ENCODE measurements at places on chromosomes 4 and X. TPM values are rescaled to one million over a fixed set of nuclear protein-coding genes. Genes with fewer than 3 reads are reported as not detected.
A peak's percentile ranks its signal among the peaks of the same experiment; 100 is the strongest.

The STK32B gene
- 6.7 TPM for polyA plus RNA-seq

- H3K27me3 ChIP-seq: no peaks in the 10 kb centered on the region
- H3K4me3 ChIP-seq: no peak overlapping the region
- H3K36me3 ChIP-seq: no peaks in the 10 kb centered on the region
- H3K4me1 ChIP-seq: peaks cover 7% of the 10 kb centered on the region
- no peak for DNase-seq
- no peak overlapping the region for H3K27ac ChIP-seq
Observed at GRCh38 chr4:26110493-26110892, 196.5 kb downstream of the SMIM20 start.

The CT45A5 gene
- polyA plus RNA-seq: not detected

DNA sequence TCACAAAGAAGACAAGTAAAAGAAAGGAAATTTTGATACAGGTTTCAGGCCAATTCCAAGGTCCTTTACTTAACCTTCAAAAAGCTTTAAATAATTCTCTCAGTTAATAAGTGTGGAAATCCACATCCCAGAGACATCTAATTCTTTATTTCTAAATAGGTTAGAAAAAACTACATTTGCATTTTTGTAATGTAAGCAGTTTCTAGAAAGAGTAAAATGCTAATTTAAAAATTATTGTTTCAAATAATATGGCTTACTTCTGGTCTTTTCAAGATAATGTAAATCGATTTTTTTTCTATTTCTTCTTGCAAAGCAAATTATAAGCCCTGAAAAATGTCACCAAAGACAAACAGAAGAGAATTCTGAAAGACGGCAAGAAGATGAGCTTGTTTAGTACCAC lies 180.4 kb upstream of the HHIP start:
- H3K4me1 ChIP-seq: no peaks in the 10 kb centered on the region
- DNase-seq: no peak
- no peaks in the 10 kb centered on the region for H3K36me3 ChIP-seq
- H3K27ac ChIP-seq: no peak overlapping the region
- no peak overlapping the region for H3K4me3 ChIP-seq

GRCh38 chr4:38023347-38024205 lies 63.4 kb downstream of the PTTG2 start:
- H3K36me3 ChIP-seq: no peaks in the 10 kb centered on the region
- no peak overlapping the region for H3K27ac ChIP-seq
- H3K27me3 ChIP-seq: no peaks in the 10 kb centered on the region
- H3K4me3 ChIP-seq: no peak overlapping the region
- DNase-seq: no peak

- no peaks in the 10 kb centered on the region for H3K27me3 ChIP-seq
- no peaks in the 10 kb centered on the region for H3K4me1 ChIP-seq
- no peak for DNase-seq
Observed at GRCh38 chr4:13248621-13249298, 235.4 kb downstream of the RAB28 start.

- H3K4me3 ChIP-seq: no peak overlapping the region
- H3K36me3 ChIP-seq: no peaks in the 10 kb centered on the region
- no peaks in the 10 kb centered on the region for H3K27me3 ChIP-seq
- H3K27ac ChIP-seq: peak overlapping the region; percentile 75
- peak; percentile 98 for DNase-seq
Observed at GRCh38 chrX:12580548-12580947, 210.7 kb upstream of the PRPS2 start.

The REPS2 gene
- 2.6 TPM for polyA plus RNA-seq

DNA sequence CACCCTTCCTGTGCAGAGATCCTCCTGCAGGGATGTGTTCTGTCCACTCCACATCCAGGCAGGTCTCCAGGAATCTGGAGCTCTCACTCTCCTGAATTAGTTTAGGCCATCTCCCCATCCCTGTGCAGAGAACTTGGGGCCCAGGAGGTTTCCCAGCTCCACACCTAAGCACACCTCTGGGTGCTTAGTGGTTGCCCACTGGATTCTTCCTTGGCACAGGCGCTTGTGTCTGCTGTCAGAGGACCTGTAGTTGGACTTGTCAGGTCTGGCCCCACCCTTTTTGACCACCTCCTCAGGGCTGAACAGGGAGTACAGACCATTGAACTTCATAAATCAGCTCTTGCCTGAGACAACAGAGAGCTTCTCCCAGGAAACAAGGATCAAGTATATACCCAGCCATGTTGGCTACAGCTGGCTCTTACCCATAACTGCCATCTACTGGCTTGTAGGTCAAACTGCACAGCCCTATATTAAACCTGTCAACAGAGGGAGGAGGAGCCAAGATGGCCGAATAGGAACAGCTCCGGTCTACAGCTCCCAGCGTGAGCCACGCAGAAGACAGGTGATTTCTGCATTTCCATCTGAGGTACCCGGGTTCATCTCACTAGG lies 275.5 kb downstream of the PPARGC1A start:
- H3K27me3 ChIP-seq: no peaks in the 10 kb centered on the region
- no peak for DNase-seq
- H3K4me3 ChIP-seq: no peak overlapping the region
- no peak overlapping the region for H3K27ac ChIP-seq

- no peaks in the 10 kb centered on the region for H3K4me1 ChIP-seq
- H3K36me3 ChIP-seq: no peaks in the 10 kb centered on the region
- peaks cover 33% of the 10 kb centered on the region for H3K27me3 ChIP-seq
- H3K4me3 ChIP-seq: no peak overlapping the region
Observed at GRCh38 chr4:24798036-24798610, 2.8 kb downstream of the SOD3 start.

GRCh38 chr4:163474027-163474426 lies 473 bp upstream of the TKTL2 start:
- H3K27me3 ChIP-seq: no peaks in the 10 kb centered on the region
- no peak for DNase-seq
- no peak overlapping the region for H3K27ac ChIP-seq
- H3K4me1 ChIP-seq: no peaks in the 10 kb centered on the region

- no peaks in the 10 kb centered on the region for H3K36me3 ChIP-seq
- no peak overlapping the region for H3K27ac ChIP-seq
- no peak for DNase-seq
- no peaks in the 10 kb centered on the region for H3K27me3 ChIP-seq
Observed at GRCh38 chr4:166481055-166481454, 608.0 kb downstream of the TLL1 start.

- DNase-seq: no peak
- no peaks in the 10 kb centered on the region for H3K4me1 ChIP-seq
- H3K36me3 ChIP-seq: no peaks in the 10 kb centered on the region
- H3K27ac ChIP-seq: no peak overlapping the region
- no peak overlapping the region for H3K4me3 ChIP-seq
- H3K27me3 ChIP-seq: no peaks in the 10 kb centered on the region
Observed at GRCh38 chr4:71474731-71475130, 135.9 kb downstream of the SLC4A4 start.

DNA sequence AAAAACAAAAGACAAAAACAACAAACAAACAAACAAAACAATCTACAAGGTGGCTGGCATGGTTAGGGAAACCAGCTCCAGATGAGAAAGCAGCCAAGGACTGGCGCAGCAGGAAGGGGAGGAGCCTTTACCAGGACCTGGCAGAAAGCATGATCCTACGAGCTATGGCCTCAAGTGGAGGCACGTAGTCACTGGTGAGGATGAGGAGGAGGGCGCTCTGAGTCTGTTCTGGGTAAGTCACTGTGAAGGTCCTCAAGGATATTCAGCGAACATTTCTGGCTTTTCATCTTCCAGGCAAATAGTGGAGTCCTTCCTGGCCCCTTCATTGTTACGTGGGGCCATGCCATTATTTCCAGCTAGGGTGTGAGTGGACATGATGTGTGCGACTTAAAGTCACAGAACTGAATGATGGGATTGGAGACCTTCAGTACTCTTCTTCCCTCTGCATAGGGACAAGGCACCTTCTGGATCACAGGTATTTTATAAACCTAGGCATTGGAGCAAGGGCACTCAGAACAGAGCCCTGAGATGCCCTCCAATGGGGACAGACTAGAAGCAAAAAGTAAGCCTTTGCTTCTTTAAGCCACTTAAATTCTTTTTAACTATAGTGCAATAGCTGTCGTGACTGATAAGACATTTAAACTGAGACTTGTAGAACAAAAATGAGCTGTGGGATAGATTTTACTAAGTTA lies 771.3 kb downstream of the RAB28 start:
- DNase-seq: no peak
- no peaks in the 10 kb centered on the region for H3K27me3 ChIP-seq
- H3K4me3 ChIP-seq: no peak overlapping the region

DNA sequence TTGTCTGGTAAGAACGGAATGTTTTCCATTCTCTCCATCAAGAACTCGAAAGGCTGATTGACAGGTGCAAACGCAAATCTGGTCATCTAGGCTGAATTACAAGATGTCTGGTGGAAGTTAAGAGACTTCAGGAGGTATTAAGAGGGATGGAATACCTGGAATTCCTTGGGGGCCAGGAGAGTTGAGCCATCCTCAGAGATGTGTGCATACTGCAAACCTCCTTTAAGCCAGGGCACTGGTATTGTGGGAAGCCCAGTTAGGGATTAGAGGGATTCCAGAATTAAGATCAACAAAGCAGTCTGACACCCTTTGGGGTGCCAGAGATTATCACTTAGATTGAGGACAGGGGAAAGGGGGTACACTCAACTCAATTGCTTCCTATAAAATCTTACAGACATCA lies 151.4 kb downstream of the VCX3A start:
- H3K27me3 ChIP-seq: no peaks in the 10 kb centered on the region
- H3K4me1 ChIP-seq: no peaks in the 10 kb centered on the region
- H3K36me3 ChIP-seq: no peaks in the 10 kb centered on the region

The NR3C2 gene
- polyA plus RNA-seq: 1.5 TPM

The DCAF12L1 gene
- polyA plus RNA-seq: not detected

The GAGE12F gene
- not detected for polyA plus RNA-seq

The RTL9 gene
- 0.14 TPM for polyA plus RNA-seq

The NHSL2 gene
- polyA plus RNA-seq: 0.03 TPM

The STARD8 gene
- 0.09 TPM for polyA plus RNA-seq

The TRPC3 gene
- not detected for polyA plus RNA-seq

- no peaks in the 10 kb centered on the region for H3K36me3 ChIP-seq
- no peaks in the 10 kb centered on the region for H3K27me3 ChIP-seq
- H3K27ac ChIP-seq: no peak overlapping the region
- no peaks in the 10 kb centered on the region for H3K4me1 ChIP-seq
- DNase-seq: no peak
Observed at GRCh38 chr4:89878611-89879010, 16.0 kb upstream of the MMRN1 start.

- DNase-seq: no peak
- H3K36me3 ChIP-seq: no peaks in the 10 kb centered on the region
- peaks cover 4% of the 10 kb centered on the region for H3K4me1 ChIP-seq
- H3K27me3 ChIP-seq: no peaks in the 10 kb centered on the region
- no peak overlapping the region for H3K4me3 ChIP-seq
Observed at GRCh38 chr4:185783574-185783973, 28.4 kb downstream of the SORBS2 start.

The MAGEC1 gene
- polyA plus RNA-seq: not detected

GRCh38 chrX:31092970-31093638 lies 21.3 kb upstream of the FTHL17 start:
- H3K4me3 ChIP-seq: no peak overlapping the region
- H3K36me3 ChIP-seq: no peaks in the 10 kb centered on the region
- H3K4me1 ChIP-seq: no peaks in the 10 kb centered on the region
- H3K27ac ChIP-seq: no peak overlapping the region
- no peaks in the 10 kb centered on the region for H3K27me3 ChIP-seq

- no peak overlapping the region for H3K27ac ChIP-seq
- DNase-seq: no peak
- no peak overlapping the region for H3K4me3 ChIP-seq
- H3K4me1 ChIP-seq: no peaks in the 10 kb centered on the region
- no peaks in the 10 kb centered on the region for H3K36me3 ChIP-seq
Observed at GRCh38 chrX:65783746-65784145, 116.3 kb downstream of the MSN start.

DNA sequence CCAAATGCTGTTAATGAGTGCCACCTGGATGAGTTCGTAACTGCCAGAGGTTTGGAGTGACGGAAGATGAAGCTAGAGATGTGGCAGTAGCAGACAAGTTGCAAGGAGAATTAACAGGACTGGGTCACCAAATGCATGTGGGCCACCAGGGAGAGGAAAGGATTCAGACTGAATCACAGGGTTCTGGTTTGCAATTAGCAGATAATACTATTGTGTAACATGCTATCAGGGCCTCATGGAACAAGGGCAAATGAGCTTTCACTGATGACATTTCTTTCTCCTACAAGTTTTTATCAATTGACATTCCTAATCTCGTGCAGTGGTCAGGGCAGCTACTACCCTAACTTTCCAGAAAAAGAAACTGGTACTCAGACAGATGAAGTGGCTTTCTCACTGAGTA lies 21.4 kb downstream of the GAB3 start:
- no peak overlapping the region for H3K27ac ChIP-seq
- no peak for DNase-seq
- H3K4me1 ChIP-seq: peaks cover 14% of the 10 kb centered on the region

The CT55 gene
- polyA plus RNA-seq: not detected

DNA sequence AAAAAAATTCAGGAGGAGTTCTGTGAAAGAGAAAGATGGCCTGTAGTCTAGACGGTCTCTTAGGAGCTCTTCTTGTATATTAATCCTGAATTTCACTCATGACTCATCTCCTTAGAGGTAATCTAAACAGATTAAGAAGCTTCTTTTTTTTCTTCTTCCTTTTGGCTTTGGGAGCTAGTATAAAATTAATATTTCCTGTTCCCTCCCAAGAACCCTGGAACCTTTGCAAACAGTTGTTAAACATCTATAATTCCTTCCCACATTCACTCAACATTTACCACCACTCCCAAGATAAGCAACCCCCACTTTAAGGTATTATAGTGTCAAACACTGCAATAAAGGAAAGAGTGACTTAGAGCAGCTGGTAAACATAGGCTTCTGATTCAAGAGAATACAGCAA lies 146.4 kb upstream of the EDNRA start:
- no peaks in the 10 kb centered on the region for H3K36me3 ChIP-seq
- DNase-seq: no peak
- no peak overlapping the region for H3K27ac ChIP-seq
- H3K4me3 ChIP-seq: no peak overlapping the region
- peaks cover 6% of the 10 kb centered on the region for H3K4me1 ChIP-seq
- H3K27me3 ChIP-seq: no peaks in the 10 kb centered on the region

GRCh38 chr4:81465406-81466340 lies 6.0 kb downstream of the RASGEF1B start:
- DNase-seq: no peak
- H3K4me3 ChIP-seq: no peak overlapping the region
- H3K27ac ChIP-seq: peak overlapping the region; percentile 16
- peaks cover 24% of the 10 kb centered on the region for H3K4me1 ChIP-seq

- no peaks in the 10 kb centered on the region for H3K27me3 ChIP-seq
- H3K4me1 ChIP-seq: no peaks in the 10 kb centered on the region
- H3K4me3 ChIP-seq: no peak overlapping the region
- H3K36me3 ChIP-seq: peaks cover 10% of the 10 kb centered on the region
- no peak overlapping the region for H3K27ac ChIP-seq
- DNase-seq: no peak
Observed at GRCh38 chr4:2647403-2648158, 108.6 kb downstream of the TNIP2 start.

The HOPX gene
- 8.5 TPM for polyA plus RNA-seq

The UGT2B11 gene
- polyA plus RNA-seq: not detected

The MAMLD1 gene
- polyA plus RNA-seq: 1.2 TPM
